OCI-M1 (cell line): ENCODE measurements at places on chromosomes 1 and 21.

- DNase-seq = no peak
Measured at GRCh38 chr1:65395887-65396612, 24.4 kb upstream of the LEPR start.

DNA sequence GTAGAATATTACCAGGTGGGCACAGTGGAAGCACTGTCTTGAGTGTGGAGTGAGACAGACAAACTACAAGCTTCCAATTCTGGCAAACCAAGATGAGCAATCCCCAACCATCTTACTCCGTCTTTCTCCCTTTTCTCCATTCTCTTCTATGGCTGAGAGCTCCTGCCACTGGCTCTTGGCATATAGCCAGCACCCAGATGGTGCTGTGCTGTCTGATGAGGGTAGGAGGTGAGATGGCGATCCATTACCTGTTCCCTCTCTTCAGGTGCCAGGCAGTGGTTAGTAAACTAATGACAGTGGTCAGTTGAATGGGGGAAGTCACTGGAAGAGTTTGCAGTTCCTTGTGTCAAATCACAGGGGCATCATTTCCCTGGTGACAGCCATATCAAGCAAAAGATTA, 108.4 kb downstream of the FNBP1L start:
- no peak for DNase-seq

DNA sequence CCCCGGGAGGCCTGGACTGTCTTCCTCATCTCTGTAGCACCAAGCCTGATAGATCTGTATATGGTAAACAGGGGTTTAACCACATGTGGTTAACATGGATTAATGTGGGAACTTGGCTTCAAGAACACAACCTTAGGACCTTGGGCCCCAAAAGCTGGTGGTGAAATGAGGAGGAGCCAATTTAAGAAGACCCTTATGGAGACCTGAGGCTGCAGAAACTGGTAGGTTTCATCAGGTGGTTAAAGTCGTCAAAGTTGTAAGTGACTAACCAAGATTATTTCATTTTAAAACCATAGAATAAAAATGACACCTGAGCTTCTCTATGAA, 14.0 kb downstream of the THEMIS2 start:
- DNase-seq = no peak

DNA sequence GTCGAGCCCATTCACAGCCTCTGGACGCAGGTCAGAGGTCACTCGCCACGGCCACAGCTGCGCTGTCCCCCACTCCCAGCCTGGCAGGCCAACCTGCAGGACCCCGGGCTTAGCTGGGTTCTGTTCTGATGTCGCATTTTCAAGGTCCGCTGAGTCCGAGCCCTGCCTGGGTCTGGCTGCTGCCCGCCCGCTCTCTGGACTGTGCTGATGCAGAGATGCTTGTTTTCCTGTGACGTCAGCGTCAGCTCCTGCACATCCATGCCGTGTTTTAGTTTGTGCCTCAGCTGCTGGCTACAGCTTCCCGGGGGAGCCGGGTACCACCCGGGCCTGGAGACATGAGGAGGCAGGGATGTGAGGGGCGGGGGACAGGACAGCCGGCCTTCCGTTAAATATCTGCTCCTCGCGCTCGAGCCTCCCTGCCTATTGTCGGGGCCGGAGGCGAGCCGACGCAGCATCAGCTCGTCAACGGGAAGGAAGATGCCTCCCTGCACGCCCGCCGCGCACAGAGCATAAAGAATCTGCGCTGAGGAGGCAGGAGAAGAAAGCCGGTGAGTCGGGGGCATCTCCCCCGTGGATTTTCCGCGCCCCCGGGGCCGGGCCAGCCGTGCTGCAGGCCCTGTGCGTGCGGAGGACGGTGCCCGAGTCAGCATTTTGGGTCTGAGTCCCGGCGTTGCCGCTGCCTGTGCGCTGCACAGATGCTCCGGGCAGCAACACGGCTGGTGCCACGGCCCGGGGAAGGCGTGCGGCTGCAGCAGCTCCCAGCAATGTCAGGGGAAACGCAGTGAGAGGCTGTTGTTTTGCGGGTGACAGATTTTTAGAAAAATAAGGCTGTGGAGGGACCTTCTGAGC, 23.4 kb downstream of the PRKCZ start:
- DNase-seq = no peak

DNA sequence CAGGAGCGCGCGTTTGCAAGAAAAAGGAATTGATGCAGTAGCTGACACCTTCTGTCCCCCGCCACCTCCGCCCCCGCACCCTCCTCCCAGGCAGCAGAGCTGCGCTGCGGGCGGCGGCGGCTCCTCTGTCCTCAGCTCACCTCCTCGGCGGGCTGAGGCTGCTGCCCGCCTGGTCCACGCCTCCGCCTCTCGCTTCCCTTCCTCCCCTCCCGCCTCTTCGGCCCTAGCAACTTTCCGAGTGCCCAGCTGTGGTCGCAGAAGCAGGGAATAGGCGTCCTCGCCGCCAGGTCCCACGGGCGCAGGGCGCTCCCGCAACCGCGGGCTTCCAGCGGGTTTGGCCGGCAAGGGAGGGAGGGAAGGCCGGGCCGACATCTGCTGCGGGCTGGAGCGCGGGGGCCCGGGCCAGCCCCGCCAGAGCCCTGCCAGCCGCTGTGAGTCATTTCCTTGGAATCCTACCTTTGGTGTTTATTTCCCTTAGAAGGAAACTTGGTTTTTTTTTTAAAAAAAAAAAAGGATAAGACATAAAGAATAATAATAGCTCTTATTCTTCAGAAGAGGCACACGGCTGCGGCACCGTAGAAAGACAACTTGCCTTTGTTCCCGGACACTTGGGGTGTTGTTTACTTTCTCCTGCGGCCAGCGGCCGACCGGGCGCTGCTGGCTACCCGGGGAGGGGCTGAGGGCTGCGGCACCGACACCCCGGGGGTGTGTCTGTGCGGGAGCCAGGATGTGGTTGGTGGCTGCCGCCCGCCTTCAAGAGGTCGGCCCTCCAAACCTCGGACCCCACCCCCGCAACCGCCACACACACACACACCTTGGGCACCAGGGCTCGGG, 1.1 kb downstream of the SERTAD4 start:
- DNase-seq = no peak

DNA sequence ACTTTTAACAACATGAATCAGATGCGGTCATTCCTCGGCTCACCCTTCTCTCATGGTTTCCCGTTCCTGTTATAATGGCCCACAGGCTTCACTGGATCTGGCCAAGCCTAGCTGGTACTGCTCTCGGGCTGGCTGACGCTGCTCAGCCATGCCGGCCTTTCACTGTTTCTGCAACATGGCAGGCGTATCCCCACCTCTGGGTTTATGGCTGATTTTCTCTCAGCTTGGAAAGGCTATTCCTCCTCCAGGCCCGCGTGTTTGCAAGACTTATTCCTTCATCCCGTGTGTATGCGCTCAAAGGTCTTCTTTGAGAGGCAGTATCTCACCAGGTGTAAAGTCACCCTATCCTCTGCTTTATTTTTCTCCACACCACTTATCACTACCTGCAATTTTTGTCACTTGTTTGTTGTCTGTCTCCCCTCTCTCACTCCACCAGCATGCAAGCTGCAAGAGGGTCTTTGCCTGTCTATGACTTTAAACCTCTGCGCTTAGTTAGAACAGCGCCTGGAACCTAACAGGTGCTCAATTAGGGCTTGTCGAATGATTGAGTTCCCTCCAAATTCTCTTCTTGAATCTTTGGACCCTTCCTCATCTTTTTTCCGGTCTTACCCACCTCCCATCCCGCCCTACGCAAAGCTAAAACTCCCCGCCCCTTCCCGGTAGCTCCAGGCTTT, 491 bp upstream of the RAP1A start:
- DNase-seq = no peak

DNA sequence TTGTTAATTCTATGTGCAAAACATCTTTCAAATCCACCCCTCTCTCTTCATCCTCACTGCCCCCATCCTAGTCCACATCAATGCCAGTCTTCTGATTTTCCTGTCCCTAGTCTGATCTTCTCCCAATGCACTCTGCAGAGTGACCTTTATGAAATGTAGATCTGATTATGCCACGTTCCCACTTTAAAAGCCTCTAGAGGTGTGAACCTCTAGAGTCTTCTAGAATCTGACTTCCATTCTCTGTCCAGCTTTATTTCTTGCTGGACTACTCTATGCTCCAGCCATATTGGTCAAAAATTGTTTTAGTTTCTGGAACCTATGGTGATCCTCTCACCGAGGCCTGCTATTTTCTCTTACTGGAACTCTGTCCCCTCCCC, 32.5 kb downstream of the ZNF648 start:
- DNase-seq = no peak

- DNase-seq = no peak
Measured at GRCh38 chr1:11466416-11466815, 12.5 kb upstream of the DISP3 start.

DNA sequence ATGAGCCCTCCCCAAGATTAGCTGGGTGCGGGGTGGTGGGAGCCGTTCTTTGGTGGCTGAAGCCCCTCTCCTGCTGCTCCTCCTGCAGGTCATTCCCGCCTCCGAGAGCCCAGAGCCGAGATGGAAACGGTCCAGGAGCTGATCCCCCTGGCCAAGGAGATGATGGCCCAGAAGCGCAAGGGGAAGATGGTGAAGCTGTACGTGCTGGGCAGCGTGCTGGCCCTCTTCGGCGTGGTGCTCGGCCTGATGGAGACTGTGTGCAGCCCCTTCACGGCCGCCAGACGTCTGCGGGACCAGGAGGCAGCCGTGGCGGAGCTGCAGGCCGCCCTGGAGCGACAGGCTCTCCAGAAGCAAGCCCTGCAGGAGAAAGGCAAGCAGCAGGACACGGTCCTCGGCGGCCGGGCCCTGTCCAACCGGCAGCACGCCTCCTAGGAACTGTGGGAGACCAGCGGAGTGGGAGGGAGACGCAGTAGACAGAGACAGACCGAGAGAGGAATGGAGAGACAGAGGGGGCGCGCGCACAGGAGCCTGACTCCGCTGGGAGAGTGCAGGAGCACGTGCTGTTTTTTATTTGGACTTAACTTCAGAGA, 448 bp downstream of the G0S2 start:
- no peak for DNase-seq

- DNase-seq = no peak
Measured at GRCh38 chr1:35894656-35895055, 11.6 kb downstream of the AGO1 start.

DNA sequence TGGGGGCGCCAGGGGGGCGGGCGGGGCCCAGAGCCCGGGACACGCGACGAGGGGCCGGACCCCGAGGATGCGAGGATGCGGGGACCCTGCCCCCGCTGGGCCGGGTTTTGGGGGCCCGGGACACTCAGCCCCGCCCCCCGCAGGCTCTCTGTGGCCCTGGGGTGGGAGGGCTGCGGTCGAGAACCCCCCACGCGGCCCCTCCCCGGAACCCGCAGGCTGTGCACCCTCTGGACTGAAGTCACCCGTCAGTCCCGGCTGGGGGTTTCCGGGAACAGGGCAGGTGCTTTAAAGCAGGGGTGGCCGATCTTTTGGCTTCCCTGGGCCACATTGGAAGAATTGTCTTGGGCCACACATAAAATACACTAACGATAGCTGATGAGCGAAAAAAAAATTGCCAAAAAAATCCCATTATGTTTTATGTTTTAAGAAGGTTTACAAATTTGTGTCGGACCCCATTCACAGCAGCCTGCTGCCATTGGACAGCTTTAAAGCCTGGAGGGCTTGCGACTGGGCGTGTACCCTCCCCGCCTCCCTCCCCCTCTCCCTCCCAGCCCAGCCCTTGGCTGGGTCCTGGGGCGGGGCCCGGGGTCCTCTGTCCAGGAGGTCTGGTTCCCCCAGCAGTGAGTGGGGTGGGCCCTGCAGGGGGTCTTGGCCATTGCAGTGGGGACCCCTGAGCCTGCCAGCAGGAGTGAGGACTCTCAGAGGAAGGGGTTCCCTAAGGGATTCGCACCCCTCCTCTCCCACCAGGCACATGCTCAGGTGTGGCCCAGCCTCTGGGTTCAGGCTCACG, 21.6 kb upstream of the C1orf159 start:
- peak; percentile 23 for DNase-seq

DNA sequence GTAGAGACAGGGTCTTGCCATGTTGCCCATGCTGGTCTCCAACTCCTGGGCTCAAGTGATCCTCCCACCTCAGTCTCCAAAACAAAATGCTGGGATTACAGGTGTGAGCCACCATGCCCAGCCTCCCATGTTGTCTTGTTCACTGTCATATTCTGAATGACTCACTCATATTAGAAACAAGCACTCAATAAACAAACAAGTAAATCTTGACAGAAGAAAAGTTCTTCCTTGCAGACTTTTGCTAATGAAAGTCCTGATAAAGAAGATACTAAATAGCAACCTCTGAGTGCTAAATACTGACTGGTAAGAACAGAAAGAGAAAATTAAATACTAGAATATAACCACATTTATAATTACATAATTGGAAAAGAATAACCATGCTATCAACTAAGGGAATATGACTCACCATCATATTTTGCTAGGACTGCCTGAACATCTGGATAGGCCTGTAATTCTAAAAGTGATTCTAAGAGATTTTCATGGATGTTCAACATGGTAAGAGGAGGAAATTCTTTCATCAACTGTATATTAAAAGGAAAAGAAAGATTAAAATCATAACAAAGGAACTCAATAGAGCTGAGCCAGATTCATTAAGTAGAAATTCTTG, 37.3 kb downstream of the ST7L start:
- DNase-seq = no peak

DNA sequence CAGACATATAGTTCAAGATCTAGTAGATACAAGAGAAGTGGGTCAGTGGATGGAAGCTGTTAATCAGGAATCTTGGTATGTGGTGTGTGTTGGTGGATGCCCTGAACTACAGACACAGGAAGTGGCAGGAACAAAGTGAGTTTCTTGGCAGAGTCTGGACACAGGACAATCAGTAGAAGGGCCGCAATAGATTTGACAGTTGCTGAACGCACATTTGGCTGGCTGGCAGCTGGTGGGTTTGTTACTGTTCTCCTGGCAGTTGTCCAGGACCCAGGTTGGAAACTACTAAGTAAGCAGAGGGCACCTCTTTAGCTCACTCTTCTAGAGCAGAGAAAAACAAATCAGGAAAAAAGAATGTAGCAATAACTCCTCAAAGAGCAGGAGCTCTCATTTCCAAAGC, 13.2 kb downstream of the KRTAP26-1 start:
- DNase-seq = no peak

DNA sequence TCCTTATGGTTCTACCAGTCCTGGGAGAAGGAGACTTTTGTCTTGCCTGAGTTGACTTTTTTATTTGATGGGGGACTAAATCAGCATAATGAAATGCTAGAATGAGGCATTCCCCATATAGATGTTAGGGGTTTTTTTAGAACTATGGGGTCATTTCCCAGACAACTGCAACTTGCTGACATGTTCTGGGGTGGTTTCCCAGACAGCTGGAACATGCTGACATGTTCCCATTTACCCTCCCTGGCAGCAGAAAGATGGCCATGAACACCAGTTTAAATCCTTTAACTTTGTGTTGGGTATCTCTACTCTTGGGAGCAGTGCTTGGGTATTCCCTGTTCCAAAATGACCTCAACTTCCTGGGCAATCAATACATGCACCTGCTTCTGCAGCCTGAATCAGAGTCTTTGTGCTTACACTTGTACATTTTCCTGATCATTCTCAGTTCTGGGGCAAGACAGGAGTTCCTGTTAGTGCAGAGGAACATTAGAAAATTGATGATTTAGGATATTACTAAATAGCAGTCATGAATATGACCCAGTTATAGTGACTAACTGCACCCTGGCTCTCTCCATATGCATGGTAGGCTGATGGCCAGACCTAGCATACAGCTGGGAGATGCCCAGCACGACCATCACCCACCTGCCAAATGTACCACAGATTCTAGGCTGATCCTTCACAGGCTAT, 75.4 kb upstream of the CD5L start:
- no peak for DNase-seq

- peak; percentile 77 for DNase-seq
Measured at GRCh38 chr1:103525114-103525606, 339 bp upstream of the RNPC3 start.

GRCh38 chr1:109115685-109116084, 1.8 kb downstream of the ELAPOR1 start:
- no peak for DNase-seq
